ENCODE measurements at places on chromosomes 3 and 15.

DNA sequence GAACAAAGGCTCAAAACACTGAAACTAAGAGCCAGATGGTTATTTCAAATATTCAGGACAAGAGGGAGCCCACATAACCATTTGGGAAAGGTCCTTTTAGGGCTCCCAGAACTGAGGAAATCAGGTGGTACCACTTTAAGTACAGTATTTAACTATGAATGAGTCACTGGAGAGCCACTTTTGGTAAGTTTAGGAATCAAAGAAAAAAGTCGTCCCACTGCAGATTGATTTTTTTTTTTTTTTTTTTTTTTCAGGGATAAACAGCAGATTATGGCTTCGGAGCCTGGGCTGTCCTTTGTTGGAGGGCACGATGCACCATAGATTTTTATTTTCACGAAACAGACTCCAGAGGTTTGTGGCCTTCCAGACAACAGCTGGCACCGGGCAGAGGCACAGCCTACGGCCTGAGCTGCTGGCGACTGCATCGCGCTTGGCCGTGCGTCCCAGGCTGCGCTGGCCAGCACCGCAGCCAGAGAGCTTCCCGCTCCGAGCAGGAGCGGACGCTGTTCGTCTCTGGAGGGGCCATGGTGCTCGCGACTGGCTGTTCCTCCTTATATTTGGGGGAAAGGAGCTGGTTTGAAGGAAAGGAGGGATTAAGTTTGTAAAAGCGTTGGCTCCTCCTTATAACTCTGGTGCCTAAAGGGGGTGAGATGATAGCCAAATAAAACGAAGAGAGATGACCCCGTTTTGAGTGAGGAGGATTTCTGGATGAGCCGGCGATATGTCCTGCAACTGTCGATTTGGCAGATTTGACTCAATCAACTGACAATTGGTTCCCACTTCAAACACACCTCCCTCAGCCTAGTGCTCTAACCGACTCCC, 152.9 kb upstream of the GOLIM4 start:
- no peak for DNase-seq

DNA sequence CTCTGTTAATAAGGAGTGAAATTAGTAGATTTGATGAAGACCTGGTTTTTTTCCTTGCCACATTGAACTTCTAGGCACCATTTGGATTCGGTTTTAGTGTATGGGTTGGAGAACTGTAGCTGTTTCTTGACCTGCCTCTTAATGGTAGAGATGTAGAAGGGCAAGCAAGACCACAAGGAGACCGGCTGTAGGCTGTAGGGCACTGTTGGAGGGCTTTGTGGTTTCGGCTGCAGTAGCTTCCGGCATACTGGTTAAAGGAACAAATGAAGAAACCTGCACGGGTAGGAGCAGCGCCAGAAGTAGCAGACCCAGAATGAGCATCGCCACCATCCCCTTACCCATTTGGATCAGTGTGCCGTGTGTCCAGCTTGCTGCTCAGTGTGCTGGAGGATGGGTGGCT, 7.9 kb downstream of the PCLAF start:
- no peak for DNase-seq

GRCh38 chr15:41042851-41043250, 73.2 kb downstream of the INO80 start:
- no peak for DNase-seq

DNA sequence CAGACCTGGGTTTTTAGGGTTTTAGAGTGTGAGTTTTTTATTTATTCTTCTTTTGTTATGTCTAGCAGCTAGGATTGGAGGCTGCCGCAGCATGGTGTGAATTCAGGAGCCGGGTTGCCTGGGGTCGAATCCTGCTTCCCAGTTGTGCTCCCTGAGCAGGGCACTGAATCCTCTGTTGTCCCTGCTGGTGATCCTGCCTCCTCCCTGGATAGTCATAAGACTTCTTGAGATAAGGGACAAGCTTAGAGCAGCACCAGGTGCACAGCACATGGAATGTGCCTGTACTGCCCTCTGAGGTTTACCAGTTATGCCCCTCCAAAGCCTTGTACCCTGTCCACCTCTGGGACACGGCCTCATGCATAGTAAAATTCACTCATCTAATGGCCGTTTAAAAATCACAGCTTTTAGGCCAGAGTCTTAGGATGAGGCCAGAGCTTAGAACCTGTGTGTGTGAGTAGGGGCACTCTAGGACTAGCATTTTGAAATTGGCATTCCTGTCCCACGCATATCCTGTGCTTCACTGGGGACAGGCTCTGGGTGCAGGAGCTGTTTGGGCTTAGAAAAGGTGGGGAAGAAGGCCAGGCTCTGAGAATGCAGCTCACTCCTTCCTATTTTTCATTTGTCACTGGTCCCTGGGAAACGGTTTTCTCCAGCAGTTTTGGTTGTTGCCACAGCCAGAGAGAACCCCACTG, 47.7 kb downstream of the CHCHD6 start:
- no peak for DNase-seq

DNA sequence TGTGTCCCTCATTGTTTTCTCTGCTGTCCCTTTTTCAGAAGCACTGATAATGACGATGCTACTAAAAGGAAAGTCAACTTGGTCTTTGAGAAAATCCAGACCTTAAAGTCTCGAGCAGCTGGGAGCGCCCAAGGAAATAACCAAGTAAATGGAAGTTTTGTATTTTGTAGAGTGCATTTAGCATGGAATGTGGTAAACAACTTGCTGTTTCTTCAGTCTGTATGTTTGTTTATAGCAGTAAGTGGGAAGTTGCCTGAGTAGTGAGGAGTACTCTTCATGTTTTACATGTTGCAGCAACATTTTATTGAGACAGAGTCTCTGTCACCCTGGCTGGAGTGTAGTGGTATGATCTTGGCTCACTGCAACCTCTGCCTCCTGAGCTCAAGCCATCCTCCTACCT, 66.0 kb downstream of the CGNL1 start:
- no peak for DNase-seq

DNA sequence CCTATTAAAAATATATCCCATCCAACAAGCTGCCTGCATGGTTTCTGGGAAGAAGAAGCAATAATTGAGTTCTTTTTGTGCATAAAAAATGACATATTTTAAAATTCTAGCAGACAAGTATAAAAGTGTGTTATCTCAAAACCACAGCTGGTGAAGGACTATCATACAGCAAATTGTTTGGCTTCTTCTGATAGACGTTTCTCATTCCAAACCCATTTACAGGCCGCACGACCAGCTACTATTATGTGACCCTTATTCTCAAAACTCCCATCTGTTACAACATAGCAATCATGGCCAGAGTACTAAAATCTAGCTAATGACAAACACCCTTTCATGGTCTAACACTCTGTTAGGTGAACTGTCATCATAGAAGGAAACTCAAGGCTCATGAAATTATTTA, 21.7 kb downstream of the ETFA start:
- no peak for DNase-seq

GRCh38 chr3:178505832-178506231, 30.4 kb upstream of the KCNMB2 start:
- no peak for DNase-seq

- no peak for DNase-seq
Measured at GRCh38 chr3:133856316-133856715, 39.4 kb downstream of the RAB6B start.

DNA sequence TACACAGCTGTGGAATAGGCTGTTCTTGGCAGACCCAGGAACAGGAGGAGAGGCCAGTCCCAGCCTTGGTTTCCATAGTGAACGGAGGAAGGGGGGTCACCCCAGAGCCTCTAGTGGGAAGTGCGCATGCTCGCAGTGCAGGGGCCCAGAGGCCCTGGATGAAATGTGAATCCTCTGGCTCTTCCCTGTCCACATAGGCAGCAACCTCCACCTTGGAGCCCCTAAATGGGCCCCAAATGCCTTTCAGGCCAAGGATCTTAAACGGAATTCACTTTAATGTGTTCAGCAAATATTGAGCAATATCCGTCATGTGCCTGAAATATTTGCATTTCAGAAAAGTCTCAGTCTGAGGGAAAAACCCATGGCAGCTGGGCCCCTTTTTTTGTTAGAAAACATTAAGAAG, 3.3 kb upstream of the NDN start:
- no peak for DNase-seq

DNA sequence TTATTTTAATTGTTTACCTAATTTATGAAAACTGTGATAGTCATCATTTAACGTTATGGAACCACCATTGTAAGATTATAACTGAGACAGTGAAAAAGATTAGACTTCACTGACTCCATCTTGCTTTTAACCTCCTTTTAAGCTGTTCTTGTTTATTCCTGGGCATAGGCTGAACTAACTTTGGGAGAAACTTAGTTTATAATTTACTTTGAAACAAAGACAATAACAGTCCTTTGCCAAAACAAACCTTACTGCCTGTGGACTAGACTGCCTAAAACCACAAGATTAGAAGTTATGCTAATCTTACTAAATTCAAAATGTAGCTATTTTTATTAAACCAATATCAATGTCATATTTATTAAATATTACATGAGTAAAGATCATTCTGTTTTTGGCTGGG, 44.3 kb upstream of the TMEM45A start:
- DNase-seq: no peak

DNA sequence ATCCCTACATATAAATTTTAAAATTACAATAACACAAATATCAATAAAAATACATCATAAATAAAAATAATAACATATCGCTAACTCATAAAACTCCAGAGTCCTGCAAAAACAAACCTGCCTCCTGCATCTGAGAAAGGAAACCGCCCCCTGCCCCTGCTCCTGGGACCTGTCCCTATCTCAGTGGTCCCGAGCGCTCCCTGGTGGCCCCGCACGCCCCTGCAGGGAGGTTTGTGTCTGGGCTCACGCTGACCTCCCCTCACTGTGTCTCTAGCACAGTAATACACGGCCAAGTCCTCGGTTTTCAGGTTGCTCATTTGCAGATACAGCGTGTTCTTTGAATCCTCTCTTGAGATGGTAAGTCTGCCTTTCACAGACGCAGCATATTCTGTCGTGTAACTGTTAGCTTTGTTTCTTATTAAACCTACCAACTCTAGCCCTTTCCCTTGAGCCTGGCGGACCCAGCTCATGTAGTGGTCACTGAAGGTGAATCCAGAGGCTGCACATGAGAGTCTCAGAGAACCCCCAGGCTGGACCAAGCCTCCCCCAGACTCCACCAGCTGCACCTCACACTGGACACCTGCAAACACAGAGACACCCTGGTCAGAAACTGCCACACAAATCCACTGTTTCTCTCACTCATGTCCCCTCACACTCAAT, 554.1 kb downstream of the GOLGA6L6 start:
- no peak for DNase-seq

- no peak for DNase-seq
Measured at GRCh38 chr15:68372291-68372811, 59.6 kb downstream of the ITGA11 start.

DNA sequence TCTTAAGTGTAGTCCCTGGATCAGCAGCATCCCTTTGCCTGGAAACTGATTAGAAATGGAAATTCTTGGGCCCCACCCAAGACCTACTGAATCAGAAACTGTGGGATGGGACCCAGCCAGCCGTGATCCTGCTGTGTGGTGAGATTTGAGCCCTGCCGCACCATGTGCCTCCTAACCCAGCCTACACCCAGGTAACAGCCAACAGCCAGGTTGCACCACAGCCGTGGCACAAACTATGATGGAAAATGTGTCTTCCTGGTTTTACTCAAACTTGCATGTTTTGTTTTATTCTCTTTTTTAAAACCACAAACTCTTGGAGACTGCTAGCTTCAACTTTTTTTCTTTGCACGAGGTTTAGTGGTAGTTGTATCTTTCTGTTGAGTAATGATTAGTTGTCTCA, 2.6 kb downstream of the LIMD1 start:
- peak; percentile 46 for DNase-seq

DNA sequence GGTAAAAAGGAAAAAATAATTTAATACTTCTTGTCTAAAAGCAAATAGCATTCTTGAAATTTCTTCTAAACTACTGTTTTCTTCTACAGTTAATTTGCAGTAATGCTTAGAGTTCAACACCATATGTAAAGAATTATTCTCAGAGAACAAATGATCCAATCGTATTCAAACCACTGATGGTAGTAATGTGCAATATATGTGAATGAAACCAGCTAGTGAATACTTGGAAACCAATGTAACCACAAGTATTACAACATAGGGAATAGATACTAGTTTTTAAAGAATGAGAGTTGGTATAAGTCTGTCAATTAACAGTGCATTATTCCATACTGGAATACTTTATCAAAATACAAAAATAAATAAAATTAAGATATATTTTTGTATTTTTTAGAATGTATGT, 850.0 kb downstream of the DIPK2A start:
- DNase-seq: no peak

GRCh38 chr3:38561746-38562466, 65.8 kb downstream of the EXOG start:
- no peak for DNase-seq

- no peak for DNase-seq
Measured at GRCh38 chr3:57998366-57999283, 9.6 kb upstream of the FLNB start.

DNA sequence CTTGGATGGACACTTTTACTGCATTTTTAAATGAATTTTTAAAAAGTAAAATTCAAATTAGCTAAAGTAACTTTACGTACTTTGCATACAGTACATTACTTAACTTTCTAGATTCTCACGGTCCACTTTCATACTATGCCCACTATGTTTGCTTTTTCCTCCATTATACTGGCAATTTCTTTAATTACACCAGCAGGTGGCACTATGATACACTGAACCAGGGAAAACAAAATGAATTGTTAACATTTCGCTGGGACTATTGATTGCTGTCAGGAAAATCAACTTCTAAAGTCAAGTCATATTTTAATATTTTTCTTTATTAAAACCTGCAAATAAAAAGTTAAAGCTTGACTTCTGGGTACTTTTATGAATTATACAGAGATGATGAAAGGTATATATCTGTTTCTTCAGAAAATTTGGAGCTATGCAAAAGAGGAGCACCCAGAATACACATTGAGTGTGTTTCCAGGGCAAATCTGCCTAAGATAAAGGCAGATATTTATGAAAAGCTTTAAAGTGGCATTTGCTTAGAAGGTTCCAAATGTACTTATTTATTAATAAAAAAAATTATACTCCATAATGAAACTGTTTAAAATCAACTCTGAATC, 21.8 kb upstream of the POU1F1 start:
- no peak for DNase-seq

GRCh38 chr3:117556646-117557407, 847.2 kb downstream of the TUSC7 start:
- DNase-seq: no peak

DNA sequence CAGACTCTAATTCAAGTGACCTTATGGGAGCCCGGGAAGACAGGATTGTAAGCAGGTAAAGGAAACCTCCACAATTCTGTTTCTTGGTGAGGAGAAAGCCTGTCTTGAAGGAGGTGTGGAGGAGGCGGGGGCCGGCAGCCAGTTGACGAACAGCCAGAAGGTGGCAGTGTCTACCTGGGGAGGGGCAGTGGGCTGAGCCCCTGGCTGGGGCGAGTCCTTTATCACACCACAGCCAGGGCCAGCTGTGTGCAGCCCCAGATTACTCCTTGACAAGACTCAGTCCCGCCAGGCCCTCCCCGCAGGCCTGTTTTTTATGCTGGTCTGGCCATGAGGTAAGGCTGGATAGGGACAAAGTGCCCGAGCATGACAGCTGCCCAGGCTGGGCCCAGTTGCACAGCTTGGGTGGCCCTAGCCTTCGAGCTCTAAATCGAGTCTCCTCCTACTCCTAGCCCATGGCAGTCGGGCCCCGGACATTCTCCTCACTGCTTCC, 40.9 kb upstream of the IDH2 start:
- peak; percentile 24 for DNase-seq

- no peak for DNase-seq
Measured at GRCh38 chr3:15329046-15330005, 3.1 kb downstream of the SH3BP5 start.

GRCh38 chr3:171876680-171877147, 33.6 kb downstream of the TMEM212 start:
- DNase-seq: no peak

- no peak for DNase-seq
Measured at GRCh38 chr15:99481951-99482230, 83.9 kb upstream of the MEF2A start.

Measured in stimulated activated CD4-positive, alpha-beta T cell treated with anti-CD3 and anti-CD28 coated beads, Interleukin-12 subunit alpha, Interleukin-12 subunit beta, amount 100 ng/mL, for 24 hours (primary cell).